ENCODE measurements at places on chromosomes 5 and 9.
A peak's percentile ranks its signal among the peaks of the same experiment; 100 is the strongest.

DNA sequence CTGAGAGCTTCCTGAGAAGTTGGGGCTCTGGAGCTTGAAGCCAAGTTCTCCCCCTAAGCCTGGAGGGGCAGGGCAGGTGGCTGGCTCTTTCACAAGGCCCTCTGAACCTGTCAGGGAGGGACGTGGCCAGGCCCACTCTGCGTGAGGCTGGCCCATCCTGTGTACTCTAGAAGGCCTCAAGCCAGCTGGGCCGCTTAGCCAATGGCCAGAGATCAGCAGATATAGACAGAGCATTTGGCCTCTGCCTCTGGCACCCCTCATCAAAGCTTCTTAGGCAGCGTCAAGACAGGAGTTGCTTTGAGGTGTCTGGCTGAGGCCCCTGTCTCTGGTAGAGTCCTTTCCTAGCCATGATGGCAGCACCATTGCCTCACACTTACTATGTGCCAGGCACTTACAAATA lies 105.6 kb downstream of the FGF18 start:
- no peak for DNase-seq

DNA sequence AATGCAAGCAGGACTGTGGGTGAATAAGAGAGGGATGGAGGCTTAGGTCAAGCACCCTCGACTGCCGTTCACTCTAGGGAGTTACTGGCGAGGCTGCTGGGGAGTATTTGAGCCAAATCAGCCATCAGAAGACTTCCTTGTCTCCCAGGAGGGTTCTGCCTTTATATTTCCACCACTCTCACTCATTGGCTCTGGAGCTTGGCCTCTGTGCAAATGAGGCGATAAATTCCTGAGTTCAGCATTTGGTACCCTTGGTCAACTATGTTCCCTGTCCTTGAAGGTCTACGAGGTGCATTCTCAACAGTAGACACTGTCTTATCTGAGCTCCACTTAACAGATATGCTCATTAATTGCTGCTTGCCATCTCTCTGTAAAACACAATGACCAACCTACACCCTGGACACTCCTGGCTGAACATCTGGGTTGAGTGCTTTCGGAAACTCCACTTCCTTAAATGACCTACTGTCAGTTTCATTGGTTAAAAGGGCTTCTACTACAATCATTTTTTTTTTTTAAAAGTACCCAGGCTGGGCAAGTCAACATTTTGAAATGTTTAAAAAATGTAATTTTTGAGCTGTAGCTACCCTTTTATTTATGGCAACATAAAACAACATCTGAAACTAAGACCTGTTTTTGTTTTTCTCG lies 153.2 kb downstream of the NTRK2 start:
- no peak for DNase-seq

GRCh38 chr5:72598401-72599064 lies 91.3 kb upstream of the ZNF366 start:
- DNase-seq = no peak

- no peak for DNase-seq
These were observed 153.0 kb upstream of the HMHB1 start for GRCh38 chr5:143658956-143659355.

DNA sequence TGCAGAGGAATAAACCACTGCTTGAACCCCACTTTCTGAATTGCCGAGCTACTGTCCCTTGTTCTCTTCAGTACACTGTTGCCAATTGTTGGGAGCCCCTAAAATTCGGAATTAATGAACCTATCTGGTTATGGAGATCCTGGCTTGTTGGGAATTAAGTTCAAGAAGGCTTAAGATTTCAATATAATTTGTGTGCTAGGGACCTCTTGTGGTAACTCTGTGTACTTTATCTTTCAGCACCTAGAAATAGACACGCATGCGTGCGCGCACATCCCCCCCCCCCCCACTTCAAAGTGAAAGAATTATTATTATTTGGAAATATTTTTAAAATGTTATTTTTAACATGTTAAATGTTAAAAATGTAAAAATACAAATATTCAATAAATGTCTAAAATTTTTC lies 53.3 kb upstream of the FAM169A start:
- peak; percentile 45 for DNase-seq

DNA sequence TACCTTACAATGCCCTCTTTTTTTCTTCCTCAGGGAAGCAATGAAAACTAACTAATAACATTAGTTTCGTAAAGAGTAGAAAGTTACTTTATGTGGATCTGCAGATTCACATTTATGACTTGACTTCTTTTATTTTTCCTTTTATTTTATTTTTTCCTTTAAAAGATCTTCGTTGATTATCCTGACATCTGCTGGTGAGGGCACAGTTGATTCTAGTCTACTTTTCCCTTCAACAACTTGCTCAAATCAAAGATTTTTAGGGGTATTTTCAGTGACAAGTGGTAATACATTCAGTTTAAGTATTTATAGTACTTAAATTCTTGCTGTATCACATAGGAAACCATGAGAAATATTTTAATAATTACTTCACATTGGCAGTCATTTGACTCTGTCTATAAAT lies 4.9 kb downstream of the EDIL3 start:
- no peak for DNase-seq

DNA sequence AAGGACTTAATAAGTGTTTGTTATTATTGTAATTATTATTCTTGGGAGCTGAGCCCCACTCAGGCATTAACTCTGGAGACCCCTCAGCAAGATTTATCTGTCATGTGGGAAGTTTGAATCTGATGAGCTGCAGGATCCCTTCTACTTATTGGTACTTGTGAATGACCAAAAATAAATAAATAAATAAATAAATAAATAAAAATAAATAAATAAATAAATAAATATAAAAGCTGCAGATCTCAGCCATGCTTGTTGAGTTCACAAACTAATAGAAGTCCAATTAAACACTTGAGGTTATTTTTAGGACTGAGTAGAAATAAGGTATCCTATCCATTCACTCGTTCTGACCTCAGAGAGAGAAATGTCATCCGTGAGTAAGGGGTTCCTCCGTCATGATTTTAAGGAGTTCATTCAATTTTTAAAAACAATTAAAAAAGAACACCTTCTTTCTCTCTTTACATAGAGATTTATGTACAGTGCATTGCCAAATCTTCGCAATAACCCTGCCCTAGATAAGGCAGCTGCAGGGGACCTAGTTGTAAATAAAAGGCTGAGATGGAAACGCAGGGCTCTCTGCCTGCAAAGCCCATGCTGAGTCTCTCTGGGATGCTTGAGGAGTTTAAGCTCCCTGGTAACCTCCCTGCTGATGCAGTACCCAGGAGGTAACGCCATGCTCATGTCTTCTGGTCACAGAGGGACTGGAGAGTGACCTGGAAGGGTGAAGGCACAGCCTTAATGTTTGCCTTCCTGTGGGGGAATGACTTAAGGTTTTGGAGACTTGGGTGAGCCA lies 1.2 kb downstream of the EFCAB9 start:
- no peak for DNase-seq

DNA sequence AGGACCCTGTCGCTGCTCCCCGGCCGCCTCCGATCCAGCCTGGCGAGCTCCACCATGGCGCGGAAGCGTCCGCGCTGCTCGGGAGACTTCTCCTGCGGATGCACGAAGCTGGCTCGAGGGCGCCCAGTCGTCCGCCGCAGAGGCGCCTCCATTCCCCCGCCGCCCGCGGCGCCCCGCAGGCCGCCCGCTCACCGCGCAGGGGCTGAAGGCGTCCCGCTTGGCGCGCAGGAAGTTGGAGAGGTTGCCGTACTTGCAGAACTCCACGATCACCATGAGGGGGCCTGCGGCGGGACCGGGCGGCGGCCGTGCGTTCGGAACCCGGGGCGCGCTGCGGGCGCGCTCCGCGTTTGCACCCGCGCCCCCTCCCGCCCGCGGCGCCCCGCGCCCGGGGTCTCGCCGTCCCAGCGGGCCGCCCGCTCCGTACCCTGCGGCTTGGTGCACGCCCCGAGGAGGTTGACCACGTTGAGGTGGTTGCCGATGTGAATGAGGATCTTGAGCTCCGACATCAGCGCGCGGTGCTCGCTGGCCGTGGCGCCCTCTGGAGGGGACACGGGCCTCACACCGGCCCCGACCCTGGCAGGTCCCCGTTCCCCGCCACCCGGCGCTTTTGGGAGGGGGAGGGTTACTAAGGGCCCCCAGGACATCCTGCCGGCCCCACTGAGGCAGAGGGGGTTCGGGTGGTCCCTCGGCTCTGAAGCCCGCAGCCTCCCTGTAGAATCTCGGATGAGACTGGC lies 27.7 kb upstream of the SCGB3A1 start:
- DNase-seq = peak; percentile 40

GRCh38 chr9:88270413-88270812 lies 117.8 kb upstream of the SPIN1 start:
- DNase-seq = no peak

DNA sequence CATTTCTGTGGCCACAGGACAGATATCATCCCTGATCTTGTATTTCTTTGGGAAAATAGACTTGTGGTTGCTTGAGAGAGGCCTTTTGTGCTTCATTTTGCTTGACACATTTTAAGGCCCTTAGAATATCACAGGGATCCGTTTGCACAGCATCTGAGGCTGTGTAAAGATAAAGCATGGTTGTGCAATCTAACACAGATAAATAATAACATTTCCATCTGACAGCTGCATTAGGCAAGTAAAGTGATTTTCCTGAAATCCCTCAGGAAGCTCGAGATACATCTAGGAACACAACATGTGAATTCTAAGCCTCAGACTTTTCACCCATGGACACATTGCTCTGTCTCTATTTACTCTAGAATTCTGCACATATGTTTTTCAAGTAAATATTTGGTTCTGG lies 212.8 kb upstream of the ADAMTSL1 start:
- no peak for DNase-seq

DNA sequence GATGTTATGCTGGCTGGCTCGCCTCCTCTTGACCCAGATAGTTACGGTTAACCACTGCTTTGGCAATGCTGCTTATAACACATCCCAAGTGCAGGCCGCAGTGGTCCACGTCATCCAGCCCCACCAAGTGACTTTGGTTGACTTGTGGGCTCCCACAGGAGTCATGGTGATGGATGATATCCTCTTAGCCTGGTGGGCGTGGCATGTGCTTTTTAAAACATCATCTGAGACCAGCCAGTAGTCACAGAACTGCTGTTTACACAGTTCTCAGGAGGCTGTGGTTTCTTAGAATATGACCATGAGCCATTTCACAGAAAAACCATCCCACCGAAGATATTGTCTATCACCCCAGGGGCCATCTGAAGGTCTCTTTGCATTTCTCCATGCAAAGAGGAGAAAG lies 216.9 kb downstream of the SH3GL2 start:
- DNase-seq = no peak

DNA sequence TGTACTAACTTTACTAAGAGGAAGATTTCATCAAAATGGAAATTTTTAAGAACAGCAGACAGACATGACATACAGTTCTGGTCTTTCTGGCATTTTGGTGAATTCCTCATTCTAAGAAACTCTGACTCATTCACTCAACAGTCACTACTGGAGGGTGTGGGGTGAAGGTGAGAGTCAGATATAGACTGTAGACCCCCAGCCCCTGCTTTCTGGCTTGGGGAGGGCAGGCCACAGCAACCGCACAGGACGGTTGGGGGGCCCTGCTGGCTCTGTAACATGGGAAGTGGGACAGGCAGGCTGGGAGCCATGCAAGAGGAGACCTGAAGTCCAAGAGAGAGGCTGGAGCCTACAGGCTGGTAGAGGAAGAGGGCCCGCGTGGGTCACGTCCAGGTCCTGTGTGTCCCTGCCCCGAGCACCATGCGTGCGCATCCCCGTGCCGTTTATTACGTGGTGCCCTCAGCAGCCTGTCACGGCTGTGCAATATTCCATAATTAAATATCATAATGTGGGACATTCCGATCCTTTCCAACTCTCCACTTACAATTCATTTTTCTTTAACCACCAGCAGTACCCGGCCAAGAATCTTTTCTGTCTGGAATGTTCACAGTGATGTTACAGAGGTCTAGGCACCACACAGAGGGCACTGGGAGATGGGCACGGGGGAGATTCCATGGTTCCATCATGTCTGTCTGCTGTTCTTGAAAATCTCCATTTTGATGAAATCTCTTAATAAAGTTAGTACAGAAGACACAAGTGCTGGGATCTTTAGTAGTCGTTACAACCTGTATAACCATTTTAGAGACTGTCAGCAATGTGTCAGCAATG lies 75.5 kb downstream of the SEMA4D start:
- DNase-seq = no peak

GRCh38 chr5:39215857-39216256 lies 3.5 kb downstream of the FYB1 start:
- DNase-seq = no peak

- no peak for DNase-seq
These were observed 189.7 kb downstream of the DAB2IP start for GRCh38 chr9:121840838-121841760.

- no peak for DNase-seq
These were observed 43.7 kb downstream of the RASGRF2 start for GRCh38 chr5:81003811-81004386.

- DNase-seq = no peak
These were observed 67.5 kb downstream of the CWC27 start for GRCh38 chr5:64836190-64836755.

DNA sequence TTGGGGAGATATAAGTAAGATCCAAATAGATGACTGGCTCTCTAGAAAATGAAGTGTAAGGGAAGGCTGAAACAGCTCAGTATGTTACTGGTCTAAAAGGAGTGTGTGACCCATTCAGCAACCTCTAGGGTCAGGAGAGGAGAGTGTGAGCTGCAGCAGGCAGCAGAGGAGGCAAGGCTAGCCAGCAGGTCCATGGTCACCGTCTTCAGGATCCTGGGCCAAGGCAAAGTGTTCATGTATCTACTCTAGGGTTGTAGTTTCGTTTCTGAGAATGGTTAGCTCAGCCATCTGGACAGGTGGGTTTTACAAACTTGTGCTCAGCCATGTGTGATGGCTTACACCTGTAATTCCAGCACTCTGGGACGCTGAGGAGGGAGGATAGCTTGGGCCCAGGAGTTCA lies 13.7 kb downstream of the MYO10 start:
- DNase-seq = no peak

DNA sequence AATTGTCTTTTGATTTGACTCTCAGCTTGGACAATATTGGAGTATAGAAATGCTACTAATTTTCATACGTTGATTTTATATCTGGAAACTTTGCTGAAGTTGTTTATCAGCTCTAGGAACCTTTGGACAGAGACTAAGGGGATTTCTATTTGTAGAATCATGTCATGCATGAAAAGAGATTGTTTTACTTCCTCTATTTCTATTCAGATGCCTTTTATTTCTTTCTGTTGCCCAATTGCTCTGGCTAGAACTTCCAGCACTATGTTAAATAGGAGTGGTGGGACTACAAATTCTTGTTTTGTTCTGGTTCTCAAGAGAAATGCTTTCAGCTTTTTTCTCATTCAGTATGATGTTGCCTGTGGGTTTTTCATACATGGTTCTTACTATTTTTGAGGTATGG lies 112.8 kb upstream of the CDH12 start:
- no peak for DNase-seq

GRCh38 chr5:83364312-83365299 lies 106.9 kb upstream of the VCAN start:
- no peak for DNase-seq

GRCh38 chr5:111680737-111681413 lies 76.1 kb downstream of the NREP start:
- peak; percentile 84 for DNase-seq

GRCh38 chr9:35749515-35750255 lies 598 bp downstream of the RGP1 start:
- DNase-seq = no peak

GRCh38 chr5:83718195-83718825 lies 2.3 kb downstream of the HAPLN1 start:
- DNase-seq = peak; percentile 63

- no peak for DNase-seq
These were observed 14.0 kb downstream of the SH3GLB2 start for GRCh38 chr9:129014124-129014523.

GRCh38 chr5:146026307-146027010 lies 78.9 kb downstream of the PLAC8L1 start:
- no peak for DNase-seq

All from renal cortex interstitium (tissue), 15 donors.